ENCODE measurements at places on chromosomes 7 and 10.

GRCh38 chr7:156999958-157000726 lies 10.3 kb downstream of the MNX1 start:
- no peak for DNase-seq

GRCh38 chr7:149004405-149005370 lies 23.6 kb downstream of the PDIA4 start:
- DNase-seq = no peak

DNA sequence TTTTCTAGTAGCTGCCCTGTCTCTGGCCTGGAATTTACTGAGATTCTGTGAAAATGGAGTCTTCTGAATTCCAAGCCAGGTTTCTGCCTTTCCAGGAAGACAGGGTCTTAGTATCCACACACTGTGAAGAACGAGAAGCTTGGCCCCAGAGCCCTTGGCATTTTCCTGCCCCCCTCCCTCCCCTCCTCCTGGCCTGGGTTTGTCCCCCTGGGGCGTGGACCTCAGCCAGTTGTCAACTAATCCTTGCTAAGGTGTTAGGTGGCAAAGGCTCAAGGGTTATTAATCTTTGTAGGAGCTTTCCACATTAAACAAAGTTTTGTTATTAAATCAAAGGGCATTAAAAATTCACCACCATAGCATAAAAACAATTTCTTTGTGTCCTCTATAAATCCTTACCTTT lies 329.5 kb downstream of the RNLS start:
- peak; percentile 59 for DNase-seq

DNA sequence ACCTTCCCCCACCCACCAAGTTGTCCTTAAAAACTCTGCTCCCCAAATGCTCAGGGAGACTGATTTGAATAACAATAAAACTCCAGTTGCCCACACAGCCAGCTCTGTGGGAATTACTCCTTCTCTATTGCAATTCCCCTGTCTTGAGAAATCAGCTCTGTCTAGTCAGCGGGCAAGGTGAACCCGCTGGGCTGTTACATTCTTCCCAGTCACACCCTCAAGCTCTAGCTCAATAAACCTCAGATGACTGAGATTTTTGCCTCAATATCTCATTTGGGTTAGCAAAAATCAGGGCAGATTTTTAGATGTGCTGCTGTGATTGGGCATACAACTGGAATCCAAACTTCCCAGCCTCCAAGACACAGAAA lies 32.9 kb downstream of the SVOPL start:
- no peak for DNase-seq

- DNase-seq = no peak
These were observed at the start of gene VIPR2 for GRCh38 chr7:159144758-159145489. TSS of gene VIPR2 (minus strand) at chr7:159144867. CDS start at chr7:159144771, 96 bp downstream.

DNA sequence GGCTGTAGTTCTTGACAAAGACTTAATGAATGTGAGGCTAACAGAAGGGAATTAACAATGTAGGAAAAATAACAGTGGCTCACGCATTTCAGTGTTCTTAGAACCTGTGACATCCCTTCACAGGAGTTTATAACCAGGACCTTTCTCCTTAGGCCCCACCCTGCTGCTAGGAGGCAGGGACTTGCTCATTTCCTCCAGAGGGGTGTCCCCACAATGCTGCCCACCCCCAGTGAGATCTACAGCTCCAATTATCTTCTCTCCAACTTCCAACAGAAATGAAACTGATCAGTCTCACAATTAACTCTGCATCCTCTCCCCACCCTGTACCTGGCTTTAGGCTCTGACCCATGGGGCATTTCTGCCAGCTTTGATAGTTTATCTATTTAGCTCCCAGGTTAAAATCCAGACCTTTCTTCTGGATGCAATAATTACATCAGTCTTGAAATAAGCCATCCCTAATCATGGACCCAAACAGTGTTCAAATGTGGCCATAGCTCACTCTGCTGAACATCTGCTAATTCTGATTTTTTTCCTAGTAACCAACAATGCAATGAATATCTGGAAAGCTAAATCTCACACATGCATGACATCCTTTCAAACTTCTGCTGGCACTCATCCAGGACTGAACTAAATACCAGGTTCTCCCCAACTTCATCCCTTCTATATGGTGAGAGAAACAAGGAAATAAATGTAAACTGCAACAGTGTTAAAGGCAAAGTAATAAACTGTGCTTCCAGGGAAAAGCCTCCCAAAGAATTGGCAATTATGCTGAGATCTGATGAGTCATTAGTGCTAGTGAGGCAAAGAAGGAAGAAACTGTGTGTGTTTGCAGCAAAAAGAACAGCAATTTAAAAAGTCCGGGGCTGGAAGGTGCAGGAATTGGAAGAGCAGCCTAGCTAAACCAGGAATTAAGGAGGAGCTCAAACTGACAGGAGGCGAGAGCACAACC lies 64.6 kb downstream of the HERPUD2 start:
- peak; percentile 61 for DNase-seq

- DNase-seq = no peak
These were observed 461.0 kb upstream of the NRG3 start for GRCh38 chr10:81414038-81414437.

DNA sequence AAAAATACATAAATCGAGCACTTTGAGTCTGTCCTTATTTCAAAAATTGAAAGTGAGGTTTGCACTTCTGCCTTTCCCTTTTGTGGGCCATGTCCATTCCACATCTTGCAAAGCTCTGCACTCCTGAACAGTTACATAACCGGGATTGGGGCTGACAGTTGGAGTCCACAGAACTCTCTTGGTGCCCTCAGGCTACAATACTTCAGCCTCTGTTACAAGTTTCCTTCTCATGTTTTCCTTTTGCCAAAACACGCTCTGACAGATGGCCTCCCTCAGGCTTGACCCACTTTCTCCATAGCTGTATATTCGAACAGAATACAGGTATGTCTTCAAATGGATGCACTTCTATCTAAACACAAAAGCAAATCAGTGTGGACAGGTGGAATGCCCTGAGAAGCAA lies 335.9 kb downstream of the WDR37 start:
- DNase-seq = no peak

DNA sequence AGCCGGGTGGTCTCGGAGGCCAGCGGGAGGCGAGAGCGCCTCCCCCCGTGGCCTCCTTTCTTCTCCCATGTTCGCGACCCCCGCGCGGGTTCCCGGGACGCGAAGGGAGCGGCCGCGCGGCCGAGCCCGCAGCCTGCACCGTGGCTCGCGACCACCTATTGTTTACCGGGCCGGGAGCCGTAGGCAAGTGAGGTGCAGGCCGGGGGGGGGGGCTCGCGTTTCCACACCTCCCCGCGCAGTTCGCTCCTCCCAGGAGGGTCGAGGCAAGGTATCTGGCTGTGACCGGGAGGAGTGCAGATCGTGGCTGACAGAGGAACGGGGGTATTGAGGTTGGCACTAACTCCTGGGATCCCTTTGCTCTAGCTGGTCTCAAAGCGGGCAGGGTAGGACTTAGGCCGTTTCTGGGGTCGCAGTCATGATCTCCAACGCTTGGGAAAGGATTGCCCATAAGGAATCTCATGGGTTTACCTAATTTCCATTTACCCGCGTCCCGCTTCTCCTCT lies 734 bp downstream of the PTPN12 start:
- no peak for DNase-seq

- peak; percentile 59 for DNase-seq
These were observed at the start of gene FAM13C for GRCh38 chr10:59362144-59362958. TSS of gene FAM13C (minus strand) at chr10:59362549. CDS start at chr10:59362460, 89 bp downstream.

DNA sequence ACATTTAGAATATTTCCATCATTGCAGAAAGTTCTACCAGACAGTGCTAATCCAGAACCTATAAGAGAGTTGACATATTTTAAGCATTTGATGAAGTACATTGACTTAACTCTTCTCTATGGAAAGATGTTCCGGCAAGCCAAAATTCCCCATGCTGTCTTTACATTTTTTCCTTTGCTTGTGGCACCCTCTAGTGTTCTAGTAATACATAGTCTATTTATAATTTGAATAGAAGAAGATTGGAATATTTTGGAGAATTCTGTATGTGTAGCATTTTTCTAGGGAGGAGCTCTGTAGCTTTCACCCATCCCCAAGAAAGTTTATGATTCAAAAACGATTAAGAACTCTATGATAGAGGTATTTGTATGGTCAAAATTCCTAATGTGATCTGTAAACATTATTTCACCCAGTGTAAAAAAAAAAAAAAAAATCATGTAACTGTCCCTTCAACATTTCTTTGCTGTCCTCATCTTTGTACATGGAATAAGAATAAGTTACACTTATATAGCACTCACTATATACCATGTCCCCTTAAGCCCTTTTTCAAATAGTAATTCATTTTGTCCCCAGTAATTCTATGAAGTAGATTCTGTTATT lies 33.2 kb downstream of the NRF1 start:
- peak; percentile 62 for DNase-seq

GRCh38 chr10:75427951-75428350 lies 3.5 kb upstream of the LRMDA start:
- no peak for DNase-seq

DNA sequence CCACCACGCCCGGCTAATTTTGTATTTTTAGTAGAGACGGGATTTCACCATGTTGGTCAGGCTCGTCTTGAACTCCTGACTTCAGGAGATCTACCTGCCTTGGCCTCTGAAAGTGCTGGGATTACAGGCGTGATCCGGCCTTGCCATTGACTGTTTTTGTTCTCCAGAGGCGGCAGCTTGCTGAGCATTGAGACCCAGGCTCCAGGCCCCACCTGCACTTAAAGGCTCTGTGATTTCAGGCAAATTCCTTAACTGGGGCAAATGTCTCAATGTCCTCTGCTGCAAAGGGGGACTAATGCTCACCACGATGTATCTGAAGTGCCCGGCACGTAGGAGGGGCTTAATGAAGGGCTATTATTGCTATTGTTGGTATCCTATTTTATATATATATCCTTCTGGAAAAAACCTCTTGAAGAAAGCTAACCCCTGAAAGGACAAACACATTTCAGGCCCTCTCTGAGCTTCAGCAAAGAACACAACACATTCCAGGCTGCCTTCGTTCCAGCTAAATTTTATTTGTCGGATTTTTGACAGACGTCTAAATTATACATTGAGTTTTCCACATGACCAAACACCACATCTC lies 29.0 kb downstream of the TRIM8 start:
- DNase-seq = no peak

DNA sequence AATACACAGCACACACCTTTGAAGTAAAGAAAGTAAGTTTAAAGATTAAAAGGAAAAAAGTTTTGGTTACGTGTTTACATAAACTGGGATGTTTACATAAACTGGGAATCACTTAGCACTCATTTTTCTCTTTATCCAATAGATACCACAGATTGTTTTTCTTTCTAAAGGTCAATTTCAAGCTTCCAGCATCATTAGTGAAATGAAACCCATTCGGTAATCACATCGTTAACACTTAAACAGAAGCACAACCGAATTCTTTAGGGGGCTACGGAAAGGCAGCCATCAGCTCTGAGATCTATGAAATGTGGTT lies 1.1 kb downstream of the ODAD2 start:
- no peak for DNase-seq

GRCh38 chr7:55132890-55133551 lies 114.2 kb downstream of the EGFR start:
- DNase-seq = peak; percentile 100

DNA sequence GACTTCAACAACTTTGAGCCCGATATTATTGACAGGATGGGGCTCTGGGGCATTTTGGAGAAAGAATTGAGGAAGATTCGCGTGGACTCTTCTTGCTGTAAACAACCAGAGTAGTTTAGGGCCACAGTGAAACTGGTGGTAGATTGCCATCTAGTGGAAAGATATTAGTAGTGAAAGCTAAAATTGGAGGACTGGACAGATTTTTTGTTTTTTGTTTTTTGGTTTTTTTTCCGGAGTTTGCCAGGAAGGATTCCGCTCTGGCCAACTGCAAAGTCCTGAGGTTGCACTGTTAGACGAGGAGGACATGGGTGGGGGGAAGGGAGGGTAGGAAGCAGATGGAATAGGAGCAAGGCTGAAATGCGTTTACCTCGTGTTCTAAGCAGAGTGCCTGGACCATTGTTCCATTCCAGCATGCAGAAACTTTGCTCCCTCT lies 11.7 kb downstream of the NOBOX start:
- DNase-seq = peak; percentile 50

DNA sequence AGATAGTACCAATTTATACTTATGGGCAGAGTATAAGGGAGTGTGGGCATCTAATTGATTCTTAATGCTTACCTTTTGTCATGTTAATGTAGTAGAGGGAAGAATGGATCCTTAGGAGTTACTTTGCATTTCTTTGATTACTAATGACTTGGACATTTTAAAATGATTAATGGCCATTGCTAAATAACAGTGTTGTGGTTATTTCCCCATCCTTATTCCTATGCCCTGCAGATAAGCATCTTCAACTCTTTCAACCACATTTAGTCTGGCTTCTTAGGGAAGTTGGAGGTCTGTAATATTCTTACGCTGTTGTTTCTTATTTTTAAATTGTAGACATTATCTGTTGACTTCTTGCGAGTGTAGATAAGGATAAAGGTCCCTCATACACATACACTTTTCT lies 37.2 kb downstream of the KAT6B start:
- no peak for DNase-seq

DNA sequence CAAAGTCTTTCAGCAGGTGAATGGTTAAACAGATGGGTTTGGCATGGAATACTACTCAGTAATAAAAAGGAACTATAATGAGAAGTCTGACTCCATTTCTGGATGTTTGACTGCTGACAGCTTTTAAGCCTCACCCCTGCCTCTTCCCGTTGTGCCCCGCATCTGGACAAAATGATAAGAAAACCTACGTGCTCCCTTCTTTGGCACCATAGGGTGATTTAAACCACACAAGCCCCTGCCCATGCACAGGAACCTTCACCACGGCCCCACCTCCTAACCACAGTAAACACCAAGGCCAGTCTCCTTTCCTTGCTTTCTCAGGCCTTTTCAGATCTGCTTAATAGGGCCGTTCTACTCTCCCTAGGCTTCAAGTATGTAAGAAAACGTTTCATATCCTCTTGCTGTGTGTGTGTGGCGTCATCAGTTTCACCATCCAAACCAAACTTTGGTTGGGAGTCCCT lies 47.1 kb upstream of the UBN2 start:
- no peak for DNase-seq

GRCh38 chr10:106648534-106649481 lies 515.7 kb downstream of the SORCS1 start:
- DNase-seq = no peak

DNA sequence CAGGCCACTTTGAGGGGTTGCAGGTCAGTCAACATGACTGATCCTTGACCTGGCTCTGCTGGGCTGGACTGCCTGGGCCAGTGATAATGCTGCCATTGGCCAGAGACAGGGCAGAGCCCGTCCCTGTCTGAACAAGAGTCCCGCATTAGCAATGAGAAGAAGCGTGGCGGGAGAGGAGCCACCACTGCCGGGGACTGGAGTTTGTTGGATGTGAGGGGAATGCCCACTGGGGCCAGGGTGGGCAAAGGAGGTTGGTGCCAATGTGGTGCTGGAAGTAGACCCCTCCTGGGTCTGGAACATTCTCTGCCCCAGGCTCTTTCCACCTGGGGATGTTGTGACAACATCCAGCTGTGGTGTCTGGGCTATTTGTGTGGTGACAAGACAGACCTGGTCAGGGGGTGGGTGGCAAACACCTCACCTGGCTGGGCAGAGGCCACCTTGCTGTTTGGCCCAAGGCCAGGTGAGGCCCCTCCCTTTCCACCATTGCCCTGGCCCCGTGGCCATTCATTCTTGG lies 7.6 kb downstream of the SAP25 start:
- DNase-seq = no peak
